Central memory CD8-positive, alpha-beta T cell (primary cell): ENCODE measurements at places on chromosomes 5 and 9.

DNA sequence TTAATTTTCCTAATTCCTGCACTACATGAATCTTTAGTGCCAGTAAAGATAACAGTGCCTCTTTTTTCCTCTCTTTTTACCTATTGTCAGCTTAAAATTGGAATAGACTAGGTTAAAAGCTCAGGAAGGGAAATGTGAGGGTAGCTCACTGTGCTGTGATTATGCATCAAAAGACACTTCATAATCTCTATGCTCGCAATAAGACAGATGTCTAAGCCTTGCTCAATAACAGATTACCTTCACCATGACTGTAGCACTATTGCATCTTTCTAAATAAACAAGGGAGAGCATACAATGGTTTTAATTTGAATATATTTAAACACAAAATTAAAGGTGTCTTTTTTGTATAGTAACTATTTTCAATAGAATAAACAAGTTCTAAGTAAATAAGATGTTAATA lies 130.1 kb downstream of the FBN2 start:
- no peak for DNase-seq

DNA sequence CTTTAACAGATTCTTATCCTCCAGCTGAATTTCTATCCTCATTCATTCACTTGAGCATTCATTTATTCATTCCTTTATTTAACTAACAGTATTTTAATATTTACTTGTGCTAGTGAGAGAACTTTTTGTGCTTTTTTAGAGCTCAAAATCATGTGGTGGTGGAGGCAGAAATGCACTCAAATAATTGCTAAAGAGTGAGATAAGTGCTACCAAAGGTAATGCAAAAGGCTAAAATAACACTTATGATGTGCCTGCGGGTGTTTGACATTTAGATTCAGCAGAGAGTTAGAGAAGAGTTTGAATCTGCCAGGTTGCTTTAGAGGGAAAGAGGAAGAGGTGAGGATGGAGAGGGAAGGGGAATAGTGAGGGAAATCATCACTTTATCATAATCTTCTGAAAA lies 431.5 kb upstream of the EDIL3 start:
- no peak for DNase-seq

DNA sequence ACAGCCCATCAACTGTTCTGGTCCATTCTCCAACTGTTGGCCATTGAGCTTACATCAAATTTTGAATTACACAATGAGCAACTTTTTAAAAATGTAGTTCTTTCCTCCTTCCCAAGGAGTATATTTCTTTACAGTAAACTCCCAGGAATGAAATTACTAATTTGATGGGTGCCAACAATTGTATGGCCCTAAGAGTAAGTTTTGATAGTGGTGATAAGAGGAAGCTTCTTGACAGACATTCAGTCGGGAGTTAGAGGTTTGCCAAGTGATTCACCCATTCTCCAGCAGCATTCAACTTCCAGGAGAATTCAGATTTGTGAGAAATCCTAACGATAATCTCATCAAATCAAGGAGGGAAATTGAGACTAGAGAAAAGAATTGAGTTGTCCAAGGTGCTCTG lies 579.9 kb downstream of the ACTL7B start:
- no peak for DNase-seq

GRCh38 chr5:100595812-100596173 lies 60.6 kb downstream of the FAM174A start:
- no peak for DNase-seq

DNA sequence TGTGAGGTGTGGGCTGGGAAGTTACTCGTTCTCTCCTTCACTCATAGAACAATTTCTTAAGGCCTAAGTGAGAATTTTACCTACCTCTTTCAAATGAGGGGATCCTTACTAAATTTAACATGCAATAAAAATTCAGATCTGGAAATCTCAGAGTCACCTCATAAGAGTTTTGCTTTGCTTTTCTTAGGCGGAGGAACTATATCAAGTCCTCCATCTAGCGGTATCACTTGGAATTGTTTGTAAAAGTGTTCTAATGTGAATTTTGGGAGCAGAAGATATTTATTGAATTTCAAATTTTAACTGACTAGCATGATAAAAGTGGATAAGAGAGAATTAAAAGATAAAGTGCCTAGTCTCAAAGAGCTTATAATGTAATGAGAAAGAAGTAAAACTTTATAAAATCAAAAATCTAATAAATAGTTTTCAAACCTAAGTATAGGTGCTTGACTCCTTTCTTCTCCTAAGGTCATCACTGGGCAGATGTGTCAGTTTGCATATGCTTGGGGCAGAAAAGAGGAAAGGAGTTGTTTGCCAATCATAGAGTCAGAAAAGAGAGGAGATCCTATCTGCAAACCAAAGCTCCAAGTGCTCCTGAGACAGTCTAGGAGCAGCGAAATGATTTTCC lies 145.7 kb upstream of the DAB2 start:
- DNase-seq = no peak

GRCh38 chr9:113737517-113738271 lies 138.4 kb upstream of the ZNF618 start:
- DNase-seq = no peak
